Activated CD4-positive, alpha-beta memory T cell treated with anti-CD3 and anti-CD28 coated beads for 36 hours (primary cell): ENCODE measurements at places on chromosomes 4 and X. TPM values are rescaled to one million over a fixed set of nuclear protein-coding genes. Genes with fewer than 3 reads are reported as not detected.

GRCh38 chr4:170052919-170053318 lies 26.7 kb upstream of the MFAP3L start:
- H3K36me3 ChIP-seq: no peaks in the 10 kb centered on the region
- H3K4me1 ChIP-seq: no peaks in the 10 kb centered on the region
- peaks cover 9% of the 10 kb centered on the region for H3K27me3 ChIP-seq
- no peak overlapping the region for H3K27ac ChIP-seq
- H3K4me3 ChIP-seq: no peak overlapping the region
- no peak for DNase-seq

DNA sequence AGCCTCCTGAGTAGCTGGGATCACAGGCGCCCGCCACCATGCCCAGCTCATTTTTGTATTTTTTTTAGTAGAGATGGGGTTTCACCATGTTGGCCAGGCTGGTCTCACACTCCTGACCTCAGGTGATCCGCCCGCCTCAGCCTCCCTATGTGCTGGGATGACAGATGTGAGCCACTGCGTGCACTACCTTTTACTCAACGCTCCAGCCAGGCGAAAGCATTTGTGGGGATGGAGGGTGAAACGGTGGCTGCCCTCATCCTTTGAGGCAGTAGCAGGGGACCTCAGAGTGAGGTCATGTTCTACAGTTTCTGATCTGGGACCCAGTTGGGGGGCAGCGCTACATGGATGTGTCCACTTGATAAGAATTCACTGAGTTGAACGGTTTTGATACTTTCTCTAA lies 65.8 kb upstream of the GPR78 start:
- no peak for DNase-seq
- H3K4me1 ChIP-seq: no peaks in the 10 kb centered on the region
- no peak overlapping the region for H3K27ac ChIP-seq
- no peak overlapping the region for H3K4me3 ChIP-seq

DNA sequence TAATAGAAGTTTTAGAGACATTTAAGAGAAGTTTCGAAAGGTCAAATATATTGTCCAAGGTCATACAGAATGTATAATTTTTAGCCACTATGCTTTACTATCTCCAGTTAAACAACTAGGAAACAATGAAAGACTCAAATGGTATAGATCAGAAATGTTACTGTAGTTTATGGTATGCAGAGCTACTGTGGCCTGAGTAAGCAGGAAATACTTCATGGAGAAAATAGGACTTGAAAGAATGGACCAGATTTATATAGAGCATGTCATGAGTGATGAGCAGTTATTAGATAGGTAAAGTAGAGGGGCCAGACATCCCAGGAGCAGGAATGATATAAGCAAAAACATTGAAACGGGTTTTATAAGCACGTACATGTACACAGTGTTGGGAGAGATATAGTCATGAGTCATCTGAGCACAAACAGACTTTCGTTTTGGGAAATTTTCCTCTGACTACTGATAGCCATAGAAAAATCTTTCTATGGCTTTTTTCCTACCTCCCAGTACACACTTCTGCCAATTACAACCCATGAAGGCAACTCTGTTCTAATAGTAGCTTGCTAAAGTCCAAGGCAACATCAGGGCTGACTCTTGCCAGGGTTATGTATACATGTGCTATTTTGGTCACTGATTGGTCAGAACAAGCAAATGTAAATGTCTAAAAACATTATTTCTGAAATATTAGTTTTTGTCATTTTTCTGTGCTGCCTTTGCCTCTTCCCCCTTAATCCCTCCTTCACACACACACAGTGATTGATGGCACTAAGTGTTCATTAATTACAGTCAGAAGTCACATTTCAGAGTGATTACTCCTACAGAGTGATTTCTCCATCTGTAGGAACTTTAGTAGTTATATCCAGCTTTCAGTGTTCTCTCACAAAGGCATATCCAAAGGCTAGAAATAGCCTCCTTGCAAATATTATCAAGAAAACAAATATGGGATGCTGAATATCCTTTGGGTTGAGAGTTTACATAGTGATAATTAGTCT lies 198.7 kb downstream of the ENOX2 start:
- H3K27ac ChIP-seq: no peak overlapping the region
- H3K36me3 ChIP-seq: no peaks in the 10 kb centered on the region
- H3K27me3 ChIP-seq: no peaks in the 10 kb centered on the region
- DNase-seq: no peak

The TMPRSS11F gene
- total RNA-seq: not detected

DNA sequence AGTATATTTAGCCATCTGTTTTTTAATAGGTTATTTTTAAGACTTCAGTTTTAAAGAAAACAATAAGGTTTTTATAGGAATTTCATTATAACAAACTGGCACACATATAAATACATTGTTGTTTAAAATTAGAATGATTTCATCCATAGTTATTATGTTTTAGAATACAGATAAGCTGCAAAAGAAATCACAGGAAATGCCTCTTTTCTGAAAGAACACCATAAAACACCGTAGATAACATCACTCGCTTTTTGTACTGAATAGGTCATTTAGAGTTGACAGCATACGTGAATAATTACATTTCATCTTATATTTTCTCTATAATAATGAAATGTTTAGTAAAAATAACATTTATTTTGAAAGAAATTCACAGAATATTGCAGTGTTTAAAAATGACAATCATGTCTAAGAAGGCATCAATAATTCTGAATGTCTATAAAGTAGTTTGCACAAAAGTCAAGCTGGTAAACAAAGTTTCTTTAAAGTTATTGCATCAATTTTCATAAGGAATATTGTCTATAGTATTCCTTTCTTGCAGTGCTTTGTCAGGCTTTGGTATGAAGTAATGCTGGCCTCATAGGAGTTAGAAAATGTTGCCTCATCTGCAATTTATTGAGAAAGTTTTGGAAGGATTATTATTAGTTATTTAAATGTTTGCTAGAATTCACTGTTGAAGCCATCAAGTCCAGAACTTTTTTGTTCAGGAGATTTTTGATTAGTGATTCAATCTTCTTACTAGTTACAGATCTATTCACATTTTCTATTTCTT lies 17.9 kb upstream of the VEGFC start:
- no peaks in the 10 kb centered on the region for H3K4me1 ChIP-seq
- no peak overlapping the region for H3K4me3 ChIP-seq
- no peaks in the 10 kb centered on the region for H3K27me3 ChIP-seq
- H3K27ac ChIP-seq: no peak overlapping the region
- DNase-seq: no peak

GRCh38 chrX:137178392-137178791 lies 144.6 kb upstream of the GPR101 start:
- H3K36me3 ChIP-seq: no peaks in the 10 kb centered on the region
- DNase-seq: no peak
- H3K27ac ChIP-seq: no peak overlapping the region
- peaks cover 5% of the 10 kb centered on the region for H3K27me3 ChIP-seq

- peaks cover 18% of the 10 kb centered on the region for H3K36me3 ChIP-seq
- H3K4me1 ChIP-seq: peaks cover 22% of the 10 kb centered on the region
- peak overlapping the region; percentile 92 for H3K27ac ChIP-seq
- H3K4me3 ChIP-seq: peak overlapping the region; percentile 84
- no peaks in the 10 kb centered on the region for H3K27me3 ChIP-seq
Measured at GRCh38 chrX:48695534-48695896, 1.0 kb upstream of the SUV39H1 start.

DNA sequence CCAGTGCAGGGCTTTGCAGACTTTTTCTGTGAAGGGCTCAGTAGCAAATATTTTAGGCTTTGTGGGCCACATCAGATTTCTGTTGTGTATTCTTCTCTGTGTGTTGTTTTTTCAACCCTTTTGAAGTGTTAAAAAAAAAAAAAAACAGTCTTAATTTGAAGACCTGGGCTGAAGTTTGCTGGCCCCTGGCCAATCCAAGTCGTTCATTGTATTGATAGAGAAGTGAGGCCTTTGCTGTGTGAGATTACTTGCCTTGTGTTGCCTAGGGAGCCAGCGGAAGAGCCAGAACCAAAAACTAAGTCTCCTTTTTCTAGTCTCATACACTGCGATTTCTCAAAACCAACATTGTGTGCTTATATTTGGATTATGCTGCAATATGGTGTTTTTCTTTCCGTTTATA lies 46.9 kb downstream of the MTM1 start:
- H3K36me3 ChIP-seq: peaks cover 9% of the 10 kb centered on the region
- H3K27me3 ChIP-seq: no peaks in the 10 kb centered on the region
- no peak overlapping the region for H3K4me3 ChIP-seq
- no peaks in the 10 kb centered on the region for H3K4me1 ChIP-seq
- no peak overlapping the region for H3K27ac ChIP-seq

The RIBC1 gene
- total RNA-seq: 0.51 TPM

The MYOZ2 gene
- not detected for total RNA-seq

The YY2 gene
- total RNA-seq: 0.75 TPM

The NR0B1 gene
- not detected for total RNA-seq

The BMPR1B gene
- total RNA-seq: not detected

The GUCY1A1 gene
- total RNA-seq: not detected

GRCh38 chr4:17985832-17986231 lies 35.7 kb downstream of the LCORL start:
- no peak for DNase-seq
- no peak overlapping the region for H3K4me3 ChIP-seq
- H3K4me1 ChIP-seq: no peaks in the 10 kb centered on the region
- H3K27me3 ChIP-seq: no peaks in the 10 kb centered on the region
- H3K36me3 ChIP-seq: peaks cover 25% of the 10 kb centered on the region
- H3K27ac ChIP-seq: no peak overlapping the region

The CXorf58 gene
- total RNA-seq: 0.17 TPM

The GPR34 gene
- total RNA-seq: 0.36 TPM

The TMLHE gene
- 13.3 TPM for total RNA-seq

DNA sequence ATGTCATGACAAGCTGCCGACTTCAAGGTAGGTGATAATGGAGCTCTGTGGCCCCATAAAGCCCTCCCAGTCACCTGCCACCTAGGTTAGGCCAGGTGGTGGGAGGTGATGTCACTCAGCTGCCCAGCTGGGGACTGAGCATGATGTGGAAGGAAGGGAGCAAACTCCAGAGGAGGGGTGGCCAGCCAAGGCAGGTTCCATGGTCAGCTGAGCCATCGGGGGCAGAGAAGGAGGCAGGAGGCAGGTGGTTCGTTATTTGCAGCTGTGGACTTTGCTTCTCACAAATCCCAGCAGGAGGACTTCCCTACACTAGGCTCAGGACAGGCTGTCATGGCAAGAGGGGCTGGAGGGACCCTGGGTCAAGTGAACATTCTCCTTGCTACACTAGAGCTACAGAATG lies 2.1 kb downstream of the CCDC120 start:
- no peaks in the 10 kb centered on the region for H3K36me3 ChIP-seq
- no peak overlapping the region for H3K27ac ChIP-seq
- no peak overlapping the region for H3K4me3 ChIP-seq

- no peaks in the 10 kb centered on the region for H3K4me1 ChIP-seq
- DNase-seq: no peak
- no peaks in the 10 kb centered on the region for H3K27me3 ChIP-seq
- H3K27ac ChIP-seq: no peak overlapping the region
Measured at GRCh38 chrX:45900766-45901615, 644.2 kb downstream of the ZNF674 start.

GRCh38 chr4:47747211-47747610 lies 90.7 kb downstream of the CORIN start:
- peaks cover 6% of the 10 kb centered on the region for H3K4me1 ChIP-seq
- peaks cover 7% of the 10 kb centered on the region for H3K27me3 ChIP-seq
- no peaks in the 10 kb centered on the region for H3K36me3 ChIP-seq
- no peak overlapping the region for H3K4me3 ChIP-seq
